ENCODE measurements at places on chromosomes 2 and 18. TPM values are rescaled to one million over a fixed set of nuclear protein-coding genes. Genes with fewer than 3 reads are reported as not detected.

DNA sequence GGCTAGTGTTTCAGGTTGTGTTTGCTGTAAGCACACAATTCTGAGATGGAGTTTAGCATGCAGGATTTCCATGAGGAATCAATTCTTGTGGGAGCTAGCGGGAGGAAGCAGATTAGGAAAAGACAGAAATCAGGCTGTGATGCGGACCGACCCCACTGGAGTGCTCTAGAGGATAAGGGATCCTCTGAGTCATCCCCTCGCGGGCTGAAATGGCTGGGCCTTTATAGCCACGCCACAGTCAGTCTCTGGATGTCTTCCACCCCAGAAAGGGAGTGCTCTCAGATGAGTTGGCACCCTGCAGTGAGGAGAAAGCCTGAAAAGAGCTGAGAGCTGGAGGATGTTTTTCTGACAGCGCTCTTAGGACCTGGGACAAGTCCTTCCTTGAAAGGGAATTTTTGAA lies 102.4 kb downstream of the GALNT3 start:
- no peak overlapping the region for H3K27ac ChIP-seq
- no peaks in the 10 kb centered on the region for H3K36me3 ChIP-seq
- no peaks in the 10 kb centered on the region for H3K27me3 ChIP-seq
- no peaks in the 10 kb centered on the region for H3K4me1 ChIP-seq

GRCh38 chr2:191020742-191021381 lies 6.9 kb upstream of the STAT1 start:
- DNase-seq = peak; percentile 71
- H3K27me3 ChIP-seq = no peaks in the 10 kb centered on the region
- H3K4me1 ChIP-seq = peaks cover 30% of the 10 kb centered on the region
- H3K4me3 ChIP-seq = peak overlapping the region; percentile 90
- no peaks in the 10 kb centered on the region for H3K36me3 ChIP-seq
- H3K27ac ChIP-seq = peak overlapping the region; percentile 98

GRCh38 chr2:217215877-217216276 lies 356.0 kb upstream of the TNP1 start:
- H3K4me1 ChIP-seq = no peaks in the 10 kb centered on the region
- no peak for DNase-seq
- H3K27ac ChIP-seq = no peak overlapping the region
- H3K4me3 ChIP-seq = no peak overlapping the region

DNA sequence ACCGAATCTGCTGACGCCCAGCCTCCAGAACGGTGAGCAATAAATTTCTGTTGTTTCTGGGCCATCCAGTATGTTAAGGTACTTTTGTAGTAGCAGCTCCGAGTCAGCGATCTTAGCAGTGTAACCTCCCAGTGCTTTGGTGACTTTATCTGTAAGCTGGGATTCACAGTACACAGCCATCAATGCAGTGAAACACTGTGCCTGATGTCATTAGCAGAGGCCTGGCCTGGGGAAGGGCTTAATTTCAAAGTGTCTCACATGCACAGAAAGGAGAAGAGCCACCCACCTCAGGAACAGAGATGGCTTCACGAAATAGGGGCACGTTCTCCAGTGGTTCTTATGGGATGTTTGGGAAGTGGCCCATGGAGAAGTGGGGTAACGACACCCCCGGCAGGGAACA lies 281.2 kb downstream of the PHLPP1 start:
- no peak overlapping the region for H3K27ac ChIP-seq
- no peak overlapping the region for H3K4me3 ChIP-seq
- DNase-seq = no peak
- no peaks in the 10 kb centered on the region for H3K36me3 ChIP-seq

DNA sequence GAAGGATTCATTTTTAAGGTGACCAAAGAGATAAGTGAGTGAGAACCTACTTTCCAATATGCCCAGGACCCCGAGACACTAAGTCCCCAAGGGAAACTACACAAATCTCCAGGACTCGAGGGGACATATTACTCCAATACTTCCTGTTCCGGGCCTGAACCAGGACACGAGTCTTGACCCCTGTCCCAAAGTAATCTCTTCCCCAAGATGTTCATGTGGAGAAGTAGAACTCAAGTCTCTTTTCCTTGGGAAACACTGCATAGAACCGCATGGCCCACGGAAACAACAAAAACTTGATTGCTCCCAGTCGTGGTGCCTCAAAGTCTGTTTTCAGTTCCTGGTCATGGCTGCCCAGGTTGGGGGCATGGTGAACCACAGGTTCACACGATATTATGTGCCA lies 87.2 kb upstream of the ZEB2 start:
- H3K4me3 ChIP-seq = no peak overlapping the region
- H3K36me3 ChIP-seq = no peaks in the 10 kb centered on the region
- no peak for DNase-seq
- no peaks in the 10 kb centered on the region for H3K4me1 ChIP-seq

GRCh38 chr2:182810087-182810486 lies 56.4 kb downstream of the FRZB start:
- no peaks in the 10 kb centered on the region for H3K36me3 ChIP-seq
- no peaks in the 10 kb centered on the region for H3K27me3 ChIP-seq
- no peak for DNase-seq
- H3K27ac ChIP-seq = no peak overlapping the region
- no peak overlapping the region for H3K4me3 ChIP-seq

DNA sequence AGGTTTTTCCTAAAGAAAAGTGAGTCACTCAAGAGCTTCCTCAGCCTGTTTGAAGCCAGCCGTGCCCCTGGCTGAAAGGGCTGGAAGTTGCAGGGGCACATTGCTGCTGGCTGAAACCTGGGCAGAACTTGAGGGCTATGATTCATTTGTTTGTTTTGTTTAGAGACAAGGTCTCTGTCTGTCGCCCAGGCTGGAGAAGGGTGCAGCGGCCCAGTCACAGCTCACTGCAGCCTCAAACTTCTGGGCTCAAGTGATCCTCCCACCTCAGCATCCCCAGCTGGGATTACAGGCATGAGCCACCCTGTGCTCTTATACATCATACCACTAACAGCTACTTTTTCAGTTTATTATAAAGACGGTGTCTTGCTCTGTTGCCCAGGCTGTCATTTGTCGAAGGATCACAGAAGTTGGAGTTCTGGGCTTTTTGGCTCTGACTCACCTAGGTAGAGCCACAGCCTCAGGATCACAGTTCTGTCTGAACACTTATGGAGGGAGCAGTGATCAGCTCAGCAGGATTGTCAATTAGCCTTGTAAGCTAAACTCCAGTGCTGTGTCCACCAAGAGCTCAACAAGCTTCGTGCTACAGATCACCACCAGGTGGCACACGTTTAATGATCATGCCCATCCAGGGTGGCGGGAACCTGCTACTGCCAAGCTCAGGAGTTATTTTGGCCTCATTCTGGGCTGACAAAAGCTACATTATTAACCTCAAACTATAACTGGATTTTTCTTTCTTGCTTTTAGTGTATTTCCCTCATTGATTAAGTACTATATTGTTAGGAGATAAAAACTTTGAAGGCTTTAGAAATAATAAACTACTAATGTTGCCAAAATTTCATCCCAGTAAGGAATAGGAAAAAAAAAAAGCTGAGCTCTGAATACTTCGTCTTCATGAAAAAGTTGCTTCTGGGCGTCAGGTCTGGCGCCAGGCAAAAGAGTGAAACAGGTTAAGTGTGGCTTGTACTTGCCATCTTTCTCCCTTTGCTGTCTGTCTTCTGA lies 57.9 kb downstream of the ARHGEF33 start:
- H3K4me3 ChIP-seq = peak overlapping the region; percentile 32
- H3K4me1 ChIP-seq = peaks cover 46% of the 10 kb centered on the region
- peak; percentile 89 for DNase-seq
- no peaks in the 10 kb centered on the region for H3K27me3 ChIP-seq

GRCh38 chr2:28507796-28508764 lies 12.2 kb downstream of the PLB1 start:
- peak; percentile 34 for DNase-seq
- no peaks in the 10 kb centered on the region for H3K36me3 ChIP-seq
- H3K4me1 ChIP-seq = no peaks in the 10 kb centered on the region
- H3K4me3 ChIP-seq = no peak overlapping the region
- H3K27me3 ChIP-seq = peaks cover 12% of the 10 kb centered on the region

DNA sequence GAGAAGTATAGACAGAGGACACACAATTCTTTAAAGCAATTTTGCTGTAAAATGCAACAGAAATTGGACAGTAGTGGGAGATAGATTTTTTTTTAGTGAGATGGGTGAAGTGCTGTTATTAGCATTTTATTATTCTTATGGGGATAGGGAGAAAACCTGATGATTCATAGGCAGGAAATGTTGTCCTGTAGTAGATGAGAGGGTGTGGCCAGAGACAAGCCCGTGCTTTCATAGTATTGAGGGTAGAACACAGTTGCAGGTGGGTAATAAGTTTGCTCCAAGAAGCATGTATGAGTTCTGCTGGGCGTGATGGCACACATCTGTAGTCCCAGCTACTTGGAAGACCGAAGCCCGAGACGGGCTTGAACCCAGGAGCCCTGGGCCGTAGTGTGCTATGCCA lies 128.3 kb upstream of the ARHGAP28 start:
- no peak overlapping the region for H3K4me3 ChIP-seq
- H3K27ac ChIP-seq = no peak overlapping the region

- no peaks in the 10 kb centered on the region for H3K27me3 ChIP-seq
- H3K4me1 ChIP-seq = peaks cover 74% of the 10 kb centered on the region
- peak overlapping the region; percentile 59 for H3K4me3 ChIP-seq
- H3K36me3 ChIP-seq = no peaks in the 10 kb centered on the region
These were observed 638 bp upstream of the IRS1 start for GRCh38 chr2:226799976-226800940.

- H3K27ac ChIP-seq = no peak overlapping the region
- DNase-seq = no peak
- no peaks in the 10 kb centered on the region for H3K36me3 ChIP-seq
- H3K4me1 ChIP-seq = no peaks in the 10 kb centered on the region
- no peaks in the 10 kb centered on the region for H3K27me3 ChIP-seq
These were observed 63.5 kb upstream of the TTN start for GRCh38 chr2:178870703-178871102.

DNA sequence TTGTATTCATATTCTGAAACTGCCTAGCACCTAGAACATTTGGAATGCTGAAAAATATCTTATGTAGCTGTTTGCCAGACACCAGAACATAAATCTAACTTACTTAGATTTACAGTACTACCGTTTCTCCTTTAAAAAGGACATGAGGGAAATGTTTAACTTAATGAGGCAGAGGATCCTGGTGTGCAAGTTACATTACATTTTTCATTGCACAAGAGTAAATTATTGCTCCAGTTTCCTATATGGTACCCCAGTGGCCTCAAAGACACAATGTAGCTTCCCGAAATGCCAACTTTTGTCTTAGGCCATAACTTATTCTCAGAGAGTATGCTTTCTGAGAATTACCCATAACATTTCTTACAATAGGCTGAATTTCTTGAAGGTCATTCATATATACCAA lies 105.5 kb upstream of the DTNA start:
- no peaks in the 10 kb centered on the region for H3K36me3 ChIP-seq
- H3K27ac ChIP-seq = no peak overlapping the region
- DNase-seq = no peak
- no peaks in the 10 kb centered on the region for H3K4me1 ChIP-seq
- H3K27me3 ChIP-seq = no peaks in the 10 kb centered on the region

GRCh38 chr18:73270920-73271634 lies 403.3 kb upstream of the NETO1 start:
- no peaks in the 10 kb centered on the region for H3K27me3 ChIP-seq
- H3K4me1 ChIP-seq = no peaks in the 10 kb centered on the region
- H3K4me3 ChIP-seq = no peak overlapping the region
- DNase-seq = no peak
- no peak overlapping the region for H3K27ac ChIP-seq

- DNase-seq = no peak
- H3K27me3 ChIP-seq = no peaks in the 10 kb centered on the region
- H3K4me1 ChIP-seq = peaks cover 66% of the 10 kb centered on the region
- H3K4me3 ChIP-seq = no peak overlapping the region
- no peak overlapping the region for H3K27ac ChIP-seq
These were observed 5.2 kb downstream of the ABCB6 start for GRCh38 chr2:219213486-219214071.

DNA sequence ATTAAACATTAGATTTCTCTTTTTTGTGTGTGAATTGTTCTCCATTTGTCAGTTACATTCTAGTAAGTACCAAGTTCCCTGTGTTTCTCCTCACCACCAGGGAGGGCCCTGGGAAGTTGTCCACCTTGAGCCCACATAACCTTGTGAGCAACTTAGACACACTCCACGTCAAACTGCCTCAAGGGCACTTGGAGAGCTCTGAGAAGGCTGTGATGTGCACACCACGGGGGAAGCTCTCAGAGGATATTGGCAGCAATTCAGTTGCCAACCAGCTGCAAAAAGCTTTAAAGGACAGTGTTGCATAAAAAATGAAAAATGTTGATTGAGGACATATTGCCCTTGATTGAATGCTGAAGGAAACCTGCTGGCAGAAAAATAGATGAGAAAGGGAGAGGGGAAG lies 743.6 kb downstream of the RNF144A start:
- no peak overlapping the region for H3K27ac ChIP-seq
- DNase-seq = no peak
- H3K4me1 ChIP-seq = no peaks in the 10 kb centered on the region

DNA sequence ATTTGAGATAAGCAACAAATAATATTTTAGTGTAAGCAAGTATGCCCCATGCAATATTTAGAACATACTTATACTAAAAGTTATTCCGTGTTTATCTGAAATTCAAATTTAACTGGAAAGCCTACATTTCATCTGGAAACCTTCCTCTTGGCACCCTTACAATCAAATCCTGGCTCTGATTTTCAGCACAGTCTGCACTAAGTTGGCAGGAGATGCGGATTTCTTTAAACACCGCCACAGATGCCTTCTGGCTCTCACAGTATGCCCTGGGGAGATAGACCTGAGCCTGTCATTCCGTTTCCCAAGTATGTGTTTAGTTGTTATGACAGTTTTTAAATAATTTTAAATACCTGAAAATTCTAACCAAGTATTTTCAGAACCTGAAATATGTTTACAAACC lies 7.3 kb upstream of the MLPH start:
- H3K36me3 ChIP-seq = no peaks in the 10 kb centered on the region
- no peak overlapping the region for H3K4me3 ChIP-seq
- H3K27ac ChIP-seq = no peak overlapping the region
- no peak for DNase-seq
- peaks cover 65% of the 10 kb centered on the region for H3K27me3 ChIP-seq

DNA sequence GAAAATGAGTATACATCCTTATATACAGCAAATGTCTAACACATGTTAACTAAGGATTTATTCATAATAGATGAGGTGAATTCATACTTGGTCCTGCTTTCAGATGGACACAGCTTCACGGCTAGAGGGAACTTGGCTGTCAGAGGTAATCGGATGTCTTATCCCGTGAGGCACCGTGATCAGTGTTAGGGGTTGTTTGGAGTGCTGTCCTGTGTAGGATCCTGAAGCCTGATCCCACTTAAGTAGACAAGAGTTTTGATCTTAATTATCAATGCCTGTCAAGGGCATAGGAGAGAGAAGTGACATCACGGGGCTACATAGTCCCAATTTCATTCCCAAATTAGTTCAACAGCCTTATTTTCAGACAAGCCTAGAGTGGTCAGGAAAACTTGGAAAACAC lies 204.6 kb downstream of the RNF144A start:
- no peaks in the 10 kb centered on the region for H3K27me3 ChIP-seq
- H3K4me3 ChIP-seq = no peak overlapping the region
- H3K36me3 ChIP-seq = no peaks in the 10 kb centered on the region
- no peaks in the 10 kb centered on the region for H3K4me1 ChIP-seq

- no peaks in the 10 kb centered on the region for H3K4me1 ChIP-seq
- no peak overlapping the region for H3K27ac ChIP-seq
- no peak overlapping the region for H3K4me3 ChIP-seq
These were observed 86.3 kb upstream of the KCTD1 start for GRCh38 chr18:26634631-26635030.

FAM136A gene
- 126 TPM for total RNA-seq

RAPGEF4 gene
- total RNA-seq = 0.91 TPM

KCNG2 gene
- total RNA-seq = not detected

KYNU gene
- 68.6 TPM for total RNA-seq

MAT2A gene
- 55.8 TPM for total RNA-seq

UPP2 gene
- not detected for total RNA-seq

TDRD15 gene
- 0.29 TPM for total RNA-seq

CYBRD1 gene
- 0.34 TPM for total RNA-seq
